ENCODE measurements at places on chromosomes 3 and 15.

GRCh38 chr15:47203993-47204392, 513.3 kb upstream of the SEMA6D start:
- no peak for DNase-seq

GRCh38 chr15:59159210-59159609, 47.4 kb upstream of the LDHAL6B start:
- DNase-seq, result no peak

DNA sequence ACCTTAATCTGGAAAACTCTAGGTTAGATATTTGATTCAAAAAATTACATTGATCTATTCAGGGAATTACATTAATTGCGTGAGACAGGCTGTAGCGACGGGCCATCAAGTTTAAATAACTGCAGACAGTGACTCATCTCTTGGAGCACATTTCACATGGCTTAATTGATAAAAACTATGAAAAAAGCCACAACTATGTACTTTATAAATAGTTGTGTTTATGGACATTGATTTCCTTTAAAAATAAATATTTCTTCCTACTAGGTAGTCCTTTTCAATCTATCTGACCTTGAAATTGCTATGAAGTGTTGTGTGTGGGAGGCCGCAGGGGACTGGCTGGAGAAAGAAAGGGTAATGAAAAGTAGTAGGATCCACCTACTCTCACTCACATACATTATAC, 157.8 kb downstream of the IL1RAP start:
- DNase-seq, result no peak

DNA sequence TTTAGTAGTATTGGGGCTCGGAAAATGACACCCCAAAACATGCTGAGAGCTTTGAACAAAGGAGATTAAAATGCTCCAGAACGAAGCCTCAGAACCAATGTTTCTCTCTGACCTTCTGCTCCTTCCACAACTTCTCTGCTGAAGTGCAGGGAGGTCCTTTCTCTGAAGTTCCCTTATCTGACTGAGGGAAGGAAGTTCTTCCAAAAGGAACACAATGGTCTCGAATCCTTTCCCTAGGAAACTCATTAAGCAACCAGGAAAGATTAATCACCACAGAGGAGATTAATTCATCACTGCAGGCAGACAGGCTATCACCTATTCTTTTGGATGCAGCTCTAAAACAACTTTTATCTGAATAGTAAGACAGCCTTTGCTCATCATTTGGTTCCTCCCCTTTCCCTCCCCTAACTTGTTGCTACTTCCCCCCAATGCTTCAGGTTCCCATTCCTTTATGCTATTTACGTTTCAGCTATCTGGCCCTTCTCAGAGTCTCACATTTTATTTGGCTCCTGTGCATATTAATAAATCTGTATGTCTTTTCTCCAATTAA, 18.2 kb upstream of the WDR49 start:
- no peak for DNase-seq

GRCh38 chr3:127953091-127954035, 38.3 kb downstream of the KBTBD12 start:
- DNase-seq, result no peak

DNA sequence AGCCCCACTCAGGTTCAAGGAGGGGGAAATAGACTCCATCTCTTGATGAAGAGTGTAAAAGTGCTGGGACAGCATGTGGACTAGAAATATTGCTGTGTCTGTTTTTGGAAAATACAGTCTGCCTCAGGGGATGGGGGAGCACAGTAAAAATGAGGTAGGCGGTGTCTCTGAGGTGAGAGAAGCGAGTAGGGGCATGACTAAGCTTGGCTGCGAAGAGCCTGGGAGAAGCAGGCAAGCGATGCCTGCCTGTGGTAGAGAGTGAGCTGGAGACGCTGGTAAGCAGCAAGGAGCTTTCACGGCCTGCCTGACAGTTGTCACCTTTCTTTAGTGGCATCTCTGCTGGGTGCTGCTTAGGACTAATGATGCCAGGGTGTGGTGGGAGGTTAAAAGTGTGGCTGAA, 49.0 kb upstream of the DCLK3 start:
- DNase-seq, result no peak

DNA sequence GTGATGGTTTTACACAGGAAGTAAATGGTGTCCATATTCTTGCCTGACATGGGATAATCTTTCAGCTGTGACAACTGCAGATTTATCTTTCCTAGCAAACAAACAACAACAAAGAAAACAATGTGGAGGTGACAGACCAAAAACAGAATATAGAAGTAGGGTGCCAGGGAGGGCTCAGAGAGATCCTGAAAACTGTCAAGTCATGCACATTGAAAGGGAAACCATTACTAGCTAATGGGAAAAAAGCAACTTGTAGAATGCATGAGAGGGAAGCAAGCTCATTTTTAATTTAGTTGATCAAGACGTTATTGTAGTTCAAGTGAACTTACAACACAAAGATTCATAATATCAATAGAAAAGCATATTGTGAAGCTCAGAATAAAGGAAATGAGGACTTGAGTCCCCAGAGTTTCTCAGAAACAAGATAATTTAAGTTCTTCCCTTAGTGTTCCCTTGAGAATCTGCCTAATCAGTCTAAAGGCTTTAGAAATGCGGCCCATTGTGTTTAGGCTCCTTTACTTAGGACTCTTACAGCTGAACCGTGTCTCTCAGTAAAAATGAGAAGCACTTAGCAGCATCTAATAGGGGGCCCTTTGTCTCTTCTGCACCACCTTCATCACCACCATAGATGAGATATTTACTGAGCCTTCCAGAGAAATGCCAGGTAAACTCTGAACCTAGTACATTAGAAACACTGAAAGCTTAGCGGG, 115.6 kb upstream of the CADPS start:
- DNase-seq, result no peak

GRCh38 chr3:188584162-188584529, 430.2 kb downstream of the LPP start:
- no peak for DNase-seq

GRCh38 chr3:38853011-38853410, 37.0 kb upstream of the SCN10A start:
- no peak for DNase-seq

- DNase-seq, result no peak
Measured at GRCh38 chr3:53845103-53845880, 927 bp downstream of the CHDH start.

DNA sequence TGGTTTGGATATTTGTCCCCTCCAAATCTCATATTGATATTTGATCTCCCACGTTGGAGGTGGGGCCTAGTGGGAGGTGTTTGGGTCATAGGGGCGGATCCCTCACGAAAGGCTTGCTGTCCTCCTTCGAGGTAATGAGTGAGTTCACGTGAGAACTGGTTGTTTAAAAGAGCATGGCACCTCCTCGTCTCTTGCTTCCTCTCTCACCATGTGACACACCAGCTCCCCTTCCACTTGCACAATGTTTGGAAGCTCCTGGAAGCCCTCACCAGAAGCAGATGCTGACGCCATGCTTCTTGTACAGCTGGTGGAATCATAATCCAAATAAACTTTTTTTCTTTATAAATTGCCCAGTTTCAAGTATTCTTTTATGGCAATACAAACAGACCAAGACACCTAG, 38.6 kb downstream of the RFTN1 start:
- DNase-seq, result no peak

GRCh38 chr3:13042127-13042701, 31.0 kb downstream of the IQSEC1 start:
- DNase-seq, result no peak

- DNase-seq, result no peak
Measured at GRCh38 chr3:16366581-16366980, 101.6 kb downstream of the OXNAD1 start.

GRCh38 chr3:146972726-146973125, 367.6 kb upstream of the PLSCR5 start:
- DNase-seq, result no peak
